Inflammatory macrophage (primary cell): ENCODE measurements at places on chromosomes 6 and 20.

- no peak for DNase-seq
Observed at GRCh38 chr6:170523256-170524171, 29.6 kb downstream of the PSMB1 start.

DNA sequence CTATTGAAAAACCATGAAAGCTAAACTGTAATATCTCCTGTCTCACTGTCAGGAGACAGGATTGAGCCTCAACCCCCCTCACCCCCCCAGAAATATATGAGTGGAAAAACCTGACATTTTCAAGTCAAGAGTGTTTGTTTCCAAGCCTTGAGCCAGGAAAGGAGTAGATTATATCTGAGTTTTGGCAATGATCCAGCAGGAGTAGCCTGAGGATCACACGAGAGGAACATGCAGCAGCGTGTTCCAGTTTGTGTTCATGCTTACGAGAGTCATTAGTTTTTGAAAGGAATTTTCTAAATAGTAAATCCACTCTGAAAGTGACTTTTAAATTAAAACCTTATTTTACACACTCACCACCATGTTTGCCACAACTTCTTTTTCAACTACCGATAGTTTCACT, 15.8 kb downstream of the IL22RA2 start:
- DNase-seq: no peak

DNA sequence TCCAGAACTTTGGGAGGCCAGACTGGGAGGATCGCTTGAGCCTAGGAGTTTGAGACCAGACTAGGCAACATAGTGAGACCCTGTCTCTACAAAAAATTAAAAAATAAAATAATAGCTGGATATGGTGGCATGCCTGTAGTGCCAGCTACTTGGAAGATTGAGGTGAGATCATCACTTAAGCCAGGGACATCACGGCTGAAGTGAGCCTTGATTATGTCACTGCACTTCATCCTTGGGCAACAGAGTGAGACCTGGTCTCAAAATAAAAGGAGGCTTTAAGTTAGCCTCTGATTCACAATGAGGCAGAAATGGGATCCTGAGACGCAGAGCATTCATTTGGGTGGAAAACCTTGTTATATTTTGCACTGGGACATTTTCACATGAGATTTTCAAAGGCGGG, 57.0 kb downstream of the TULP4 start:
- no peak for DNase-seq

- DNase-seq: no peak
Observed at GRCh38 chr6:56963043-56963442, 8.1 kb downstream of the BEND6 start.

DNA sequence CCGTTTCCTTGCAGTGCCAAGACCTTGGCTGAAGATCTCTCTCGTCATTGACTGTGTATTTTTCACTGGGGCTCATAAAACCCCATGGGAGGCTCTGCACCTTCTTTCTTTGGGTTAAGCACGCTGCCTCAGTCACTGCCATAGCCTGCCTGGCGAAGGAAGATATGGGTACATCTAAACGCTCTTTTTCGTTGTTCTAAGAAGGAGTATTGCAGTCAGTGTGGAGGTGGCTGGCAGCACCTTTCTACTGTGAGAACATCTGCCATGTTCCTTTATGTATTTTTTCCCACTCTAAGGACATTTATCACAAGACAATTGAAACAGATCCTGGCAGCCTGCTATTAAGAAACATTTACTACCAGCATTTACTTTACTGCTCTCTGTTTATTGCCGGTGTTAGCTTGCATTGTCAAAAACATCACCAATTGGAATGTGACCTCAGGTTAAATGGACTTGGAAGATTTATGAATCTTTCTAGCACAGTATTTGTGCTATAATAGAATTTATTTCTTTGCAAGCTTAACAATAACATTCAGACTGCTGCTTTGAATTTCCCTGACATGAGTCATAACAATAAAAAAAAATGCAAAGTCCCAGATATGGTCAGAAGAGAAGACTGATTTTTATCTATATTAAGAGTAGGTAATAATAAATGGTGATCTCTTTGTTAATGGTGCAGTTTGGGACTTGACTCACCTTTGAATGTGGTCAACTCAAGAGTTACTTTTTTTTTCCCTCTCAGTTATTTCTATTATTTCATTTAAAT, 62.2 kb upstream of the CLDN20 start:
- no peak for DNase-seq

- peak; percentile 11 for DNase-seq
Observed at GRCh38 chr6:89270951-89271721, 44.0 kb downstream of the GABRR2 start.

DNA sequence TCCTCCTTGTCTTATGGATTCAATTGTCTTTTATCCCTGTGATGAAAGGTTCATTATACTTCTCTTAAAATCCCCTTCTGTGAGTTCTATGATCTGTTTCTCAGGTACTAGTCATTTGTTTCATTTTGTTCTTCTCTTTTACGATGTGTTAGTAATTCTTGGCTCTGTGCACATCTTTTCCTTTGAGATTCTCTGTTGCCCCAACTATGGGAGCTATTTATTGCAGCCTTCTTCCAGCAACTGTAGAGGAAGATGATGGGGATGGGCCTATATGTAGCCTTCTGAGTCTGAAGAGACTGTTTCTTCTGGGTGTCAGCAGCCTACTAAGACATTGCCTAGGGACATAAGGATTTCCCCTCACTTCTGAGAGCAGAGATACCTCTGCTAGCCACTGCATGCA, 50.4 kb upstream of the TRERF1 start:
- no peak for DNase-seq

- DNase-seq: no peak
Observed at GRCh38 chr20:54640800-54641199, 165.4 kb downstream of the DOK5 start.

DNA sequence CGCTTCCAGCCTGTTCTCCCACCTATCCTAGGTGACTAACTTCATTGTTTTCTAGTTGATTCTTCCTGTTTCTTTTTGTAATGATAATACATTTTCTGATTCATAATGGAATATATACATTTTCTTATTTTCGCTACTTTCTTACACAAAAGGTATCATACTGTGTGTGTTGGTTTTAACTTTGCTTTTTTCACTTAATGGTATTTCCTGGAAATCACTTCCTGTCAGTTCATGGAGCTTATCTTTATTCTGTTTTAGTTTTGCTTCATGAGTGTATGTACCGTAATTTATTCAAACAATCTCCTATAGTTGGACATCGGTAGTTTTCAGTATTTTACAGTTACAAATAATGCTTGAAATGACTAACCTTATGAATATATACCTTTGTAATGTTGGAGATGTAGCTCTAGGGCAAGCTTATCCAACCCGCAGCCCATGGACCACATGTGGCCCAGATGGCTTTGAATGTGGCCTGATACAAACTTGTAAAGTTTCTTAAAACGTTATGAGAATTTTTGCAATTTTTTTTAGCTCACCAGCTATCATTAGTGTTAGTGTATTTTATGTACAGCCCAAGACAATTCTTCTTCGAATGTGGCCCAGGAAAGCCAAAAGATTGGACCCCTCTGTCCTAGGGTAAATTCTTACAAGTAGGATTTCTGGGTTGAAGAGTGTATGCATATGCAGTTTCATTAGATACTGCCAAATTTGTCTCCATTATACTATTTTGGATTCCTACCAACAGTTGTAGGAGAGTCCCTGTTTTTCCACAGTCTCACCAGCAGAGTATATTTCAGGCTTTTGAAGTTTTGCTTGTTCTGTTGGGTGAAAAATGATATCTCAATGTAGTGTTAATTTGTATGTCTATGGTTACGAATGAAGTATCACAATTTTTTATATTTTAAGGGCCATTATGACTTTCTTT, 16.7 kb downstream of the TRMT11 start:
- no peak for DNase-seq

- no peak for DNase-seq
Observed at GRCh38 chr6:133953634-133954415, 801 bp downstream of the TBPL1 start.

GRCh38 chr6:39322306-39322850, at the start of gene KCNK16:
TSS of gene KCNK16 (minus strand) at chr6:39322702. CDS start at chr6:39322540, 162 bp downstream.
- DNase-seq: no peak

- no peak for DNase-seq
Observed at GRCh38 chr6:39776581-39776980, 15.6 kb upstream of the DAAM2 start.

DNA sequence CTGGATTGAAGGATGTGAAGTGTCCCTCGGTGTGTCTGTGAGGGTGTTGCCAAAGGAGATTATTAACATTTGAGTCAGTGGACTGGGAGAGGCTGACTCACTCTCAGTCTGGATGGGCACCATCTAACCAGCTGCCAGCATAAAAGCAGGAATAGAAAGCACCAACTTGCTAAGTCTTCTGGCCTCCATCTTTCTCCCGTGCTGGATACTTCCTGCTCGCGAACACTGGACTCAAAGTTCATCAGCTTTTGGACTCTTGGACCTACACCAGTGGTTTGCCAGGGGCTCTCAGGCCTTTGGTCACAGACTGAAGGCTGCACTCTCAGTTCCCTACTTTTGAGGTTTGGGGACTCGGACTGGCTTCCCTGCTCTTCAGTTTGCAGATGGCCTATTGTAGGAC, 220.3 kb upstream of the LRFN2 start:
- no peak for DNase-seq

DNA sequence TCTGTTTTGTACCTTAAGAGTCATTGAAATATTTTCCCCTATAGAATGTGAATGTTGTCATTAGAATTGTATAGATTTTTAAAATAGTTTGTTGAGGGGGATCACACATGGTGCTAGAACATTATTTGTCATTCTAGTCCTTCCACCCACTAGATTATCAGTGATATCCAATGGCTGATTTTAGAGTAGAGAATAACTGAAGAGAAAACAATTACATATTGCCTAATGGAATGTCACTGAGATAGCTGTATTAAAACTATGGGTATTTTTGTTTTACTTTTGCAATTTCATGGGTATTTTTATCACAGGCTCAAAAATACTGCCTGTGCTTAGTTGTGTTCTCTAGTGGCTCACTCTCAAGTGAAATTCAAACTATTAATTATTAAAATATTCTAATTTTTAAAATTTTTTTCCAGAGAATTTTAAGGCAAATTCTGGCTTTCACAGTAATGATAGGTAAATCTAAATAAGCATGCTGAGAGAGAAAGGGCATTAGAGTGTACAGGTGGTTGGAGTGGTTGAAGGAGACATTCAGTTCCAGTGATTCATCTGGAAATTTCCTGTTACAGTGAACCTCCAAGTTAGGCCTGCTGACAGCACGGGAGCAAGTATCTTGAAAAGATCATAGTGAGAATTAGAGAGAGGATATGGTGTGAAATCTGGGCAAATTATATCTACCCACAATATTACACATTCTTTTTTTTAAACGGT, 399.6 kb downstream of the NKAIN2 start:
- DNase-seq: no peak

- no peak for DNase-seq
Observed at GRCh38 chr6:166860392-166860791, 96.0 kb downstream of the RNASET2 start.

- DNase-seq: no peak
Observed at GRCh38 chr6:33746036-33746600, 587 bp downstream of the IP6K3 start.

- peak; percentile 86 for DNase-seq
Observed at GRCh38 chr6:35449287-35449881, 2.8 kb upstream of the FANCE start.

DNA sequence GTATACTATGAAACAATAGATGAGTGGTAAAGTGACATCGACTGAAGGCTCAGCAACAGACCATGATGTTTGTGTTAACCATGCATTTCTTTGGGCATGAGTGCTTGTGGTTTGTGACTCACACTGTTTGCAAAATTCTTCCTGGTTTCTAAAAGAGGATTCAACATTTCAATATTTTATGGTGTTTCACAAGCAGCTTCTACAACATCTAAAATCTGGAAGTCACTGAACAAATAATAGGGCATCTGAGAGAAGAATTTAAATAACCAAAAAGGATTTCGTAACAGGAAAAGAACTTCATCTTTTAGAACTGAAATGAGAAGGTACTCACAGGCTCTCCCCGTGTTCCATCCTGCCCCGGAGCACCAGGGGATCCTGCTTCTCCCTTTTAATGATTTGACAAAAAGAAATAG, 146.2 kb downstream of the COL21A1 start:
- DNase-seq: peak; percentile 89

- DNase-seq: no peak
Observed at GRCh38 chr6:136149311-136149710, 100.8 kb downstream of the MTFR2 start.

DNA sequence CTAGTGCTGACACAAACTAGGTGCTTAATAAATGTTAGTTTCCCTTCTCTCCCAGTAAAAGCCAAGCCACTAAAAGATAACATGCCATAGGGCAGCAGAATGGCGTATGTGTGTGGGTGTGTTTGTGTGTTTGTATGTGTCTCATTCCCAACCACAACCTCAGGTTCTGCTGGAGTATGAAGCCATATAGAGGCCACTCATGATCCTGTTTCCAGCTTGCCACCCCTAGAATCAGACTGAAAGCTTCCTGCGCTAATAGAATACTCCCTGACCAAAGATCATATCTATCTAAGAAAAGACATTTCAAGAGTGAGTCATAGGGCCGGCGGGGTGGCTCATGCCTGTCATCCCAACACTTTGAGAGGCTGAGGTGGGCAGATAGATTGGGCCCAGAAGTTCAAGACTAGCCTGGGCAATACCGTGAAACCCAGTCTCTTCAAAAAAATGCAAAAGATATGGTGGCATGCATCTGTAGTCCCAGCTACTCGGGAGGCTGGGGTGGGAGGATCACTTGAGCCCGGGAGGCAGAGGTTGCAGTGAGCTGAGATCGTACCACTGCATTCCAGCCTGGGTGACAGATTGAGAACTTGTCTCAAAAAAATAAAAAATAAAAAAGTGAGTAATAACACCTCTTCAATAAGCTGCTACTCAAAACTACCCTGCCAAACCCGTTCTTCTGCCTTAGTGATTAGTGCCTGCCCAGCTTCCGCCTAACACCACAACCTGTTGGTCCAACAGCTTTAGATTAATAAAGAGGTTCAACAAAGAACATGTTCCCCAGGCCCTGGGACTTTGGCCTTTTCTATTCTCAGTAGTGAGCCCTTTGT, 11.8 kb upstream of the SNRPC start:
- no peak for DNase-seq

- DNase-seq: no peak
Observed at GRCh38 chr6:43714311-43715055, 26.9 kb upstream of the MRPS18A start.

DNA sequence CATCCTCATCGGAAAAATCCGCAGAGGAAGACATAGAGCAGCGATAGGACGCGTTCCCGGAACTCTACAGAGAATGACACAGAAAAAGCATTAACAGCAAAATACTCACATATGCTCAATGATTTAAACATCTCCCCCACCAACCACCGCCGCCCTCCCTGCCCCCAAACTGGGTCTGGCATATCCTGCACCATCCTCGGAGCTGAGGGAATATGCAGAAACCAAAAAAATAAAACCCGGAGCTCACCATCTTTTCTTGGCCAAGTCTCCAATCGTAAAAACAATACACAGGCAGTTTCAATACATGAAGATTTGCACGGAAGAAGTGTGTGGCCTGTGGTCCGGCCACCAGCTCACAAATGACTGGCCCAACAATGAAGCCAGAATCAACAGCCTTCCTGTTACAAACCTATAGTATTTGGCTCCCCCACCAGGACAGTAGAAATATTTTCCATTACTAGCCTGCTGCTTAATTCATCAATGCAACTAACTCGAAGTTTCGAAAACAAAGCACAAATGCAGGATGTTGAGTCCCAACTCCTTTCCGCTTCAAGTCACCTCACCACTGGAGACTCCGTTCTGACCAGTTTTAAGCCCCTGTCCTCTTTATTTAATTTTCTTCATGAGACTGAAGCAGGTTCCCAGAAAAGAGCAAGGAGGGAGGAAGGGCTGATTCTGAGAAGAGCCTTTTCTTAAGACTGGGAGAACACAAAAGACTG, 103.2 kb upstream of the BEND6 start:
- DNase-seq: peak; percentile 52
